ENCODE measurements at places on chromosomes 2 and 18. TPM values are rescaled to one million over a fixed set of nuclear protein-coding genes. Genes with fewer than 3 reads are reported as not detected.

DNA sequence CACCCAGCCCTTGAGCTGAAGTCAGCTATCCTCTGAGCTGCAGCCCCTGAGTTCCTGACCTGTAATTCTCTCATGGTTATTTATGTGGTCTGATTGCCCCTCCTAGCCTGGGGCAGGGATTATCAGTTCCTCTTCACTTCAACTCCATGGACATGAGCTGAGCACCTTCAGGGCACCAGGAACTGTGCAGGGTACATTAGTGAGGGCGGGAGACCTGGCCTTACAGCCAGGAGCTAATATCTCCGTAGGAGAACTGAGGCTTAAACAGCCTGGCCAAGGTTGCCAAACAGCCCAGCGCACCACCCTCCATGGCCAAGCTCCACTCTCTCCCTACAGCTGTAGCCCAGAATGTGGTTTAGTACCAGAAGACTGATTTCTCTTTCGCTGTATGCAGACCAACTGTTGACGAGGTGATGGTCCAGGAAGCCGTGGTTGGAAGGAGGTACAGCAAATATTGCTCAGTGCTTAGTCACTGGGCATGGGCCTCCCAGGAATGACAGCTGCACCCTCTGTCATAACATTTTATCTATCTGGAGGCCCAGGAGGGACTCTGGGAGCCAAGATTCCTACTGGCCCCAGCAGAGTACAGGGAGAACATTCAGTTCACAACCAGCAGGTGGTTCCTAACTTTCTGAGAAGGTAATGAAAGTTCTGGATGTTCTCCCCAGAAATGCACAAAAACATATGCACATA is 228.7 kb upstream of the SIX2 start:
- no peaks in the 10 kb centered on the region for H3K4me1 ChIP-seq
- no peak overlapping the region for H3K27ac ChIP-seq
- no peaks in the 10 kb centered on the region for H3K36me3 ChIP-seq
- H3K4me3 ChIP-seq: no peak overlapping the region

ARHGAP15 gene
- total RNA-seq: 137 TPM

- DNase-seq: no peak
- peak overlapping the region; percentile 12 for H3K27ac ChIP-seq
- H3K4me3 ChIP-seq: no peak overlapping the region
- no peaks in the 10 kb centered on the region for H3K4me1 ChIP-seq
- H3K27me3 ChIP-seq: no peaks in the 10 kb centered on the region
Measured at GRCh38 chr2:102294802-102295489, 16.4 kb upstream of the IL1RL1 start.

GRCh38 chr18:54260396-54261072 is 8.8 kb upstream of the POLI start:
- H3K27ac ChIP-seq: peak overlapping the region; percentile 78
- peaks cover 60% of the 10 kb centered on the region for H3K4me1 ChIP-seq
- no peak for DNase-seq
- no peaks in the 10 kb centered on the region for H3K36me3 ChIP-seq

DNA sequence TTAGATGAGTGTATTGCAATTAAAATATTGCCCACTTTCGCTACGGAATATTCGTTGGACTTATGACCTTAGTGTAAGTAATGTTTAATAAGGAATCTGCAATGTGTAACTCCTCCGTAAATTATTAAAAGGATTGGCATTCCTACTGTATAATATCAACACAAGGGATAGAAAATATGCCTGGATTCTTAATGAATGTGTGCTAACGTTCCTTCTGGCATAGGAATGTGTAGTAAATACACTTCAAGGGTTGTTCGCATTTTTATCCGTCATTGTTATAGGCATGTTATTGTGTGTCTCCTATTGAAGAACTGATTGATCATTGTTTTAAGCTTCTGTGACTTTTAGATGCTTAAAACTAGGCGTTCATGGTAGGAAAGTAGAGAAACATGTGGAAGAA is 134.5 kb downstream of the NEDD4L start:
- no peak for DNase-seq
- H3K27ac ChIP-seq: no peak overlapping the region
- H3K4me3 ChIP-seq: no peak overlapping the region
- no peaks in the 10 kb centered on the region for H3K27me3 ChIP-seq
- H3K36me3 ChIP-seq: no peaks in the 10 kb centered on the region

REV1 gene
- 49.0 TPM for total RNA-seq

GRCh38 chr2:174465327-174465726 is 21.5 kb downstream of the GPR155 start:
- no peak for DNase-seq
- H3K4me1 ChIP-seq: no peaks in the 10 kb centered on the region
- H3K27me3 ChIP-seq: no peaks in the 10 kb centered on the region
- H3K4me3 ChIP-seq: no peak overlapping the region
- H3K27ac ChIP-seq: no peak overlapping the region
- no peaks in the 10 kb centered on the region for H3K36me3 ChIP-seq

GRCh38 chr18:25604196-25604893 is 252.4 kb upstream of the ZNF521 start:
- H3K4me3 ChIP-seq: no peak overlapping the region
- no peaks in the 10 kb centered on the region for H3K36me3 ChIP-seq
- no peaks in the 10 kb centered on the region for H3K4me1 ChIP-seq
- H3K27ac ChIP-seq: no peak overlapping the region
- DNase-seq: no peak

DNA sequence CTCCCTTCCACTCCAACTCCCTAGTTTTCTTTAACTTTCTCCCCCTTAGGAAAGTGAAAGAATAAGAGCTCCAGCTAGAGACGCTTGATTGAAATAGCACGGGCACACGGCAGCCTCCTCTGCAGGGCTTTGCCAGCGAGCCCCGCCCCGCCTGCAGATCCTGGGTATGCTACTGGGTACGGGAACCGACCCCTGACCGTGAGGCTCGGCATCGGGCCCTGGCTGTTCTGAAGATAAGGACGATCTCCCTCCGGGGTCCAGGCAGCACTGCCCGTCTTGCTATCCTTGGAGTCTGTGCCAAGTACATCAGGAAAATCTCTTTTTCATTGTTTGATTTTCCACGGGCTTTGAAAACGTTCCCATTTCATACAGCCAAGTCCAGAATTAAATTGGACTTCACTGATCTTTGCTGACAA is 284.5 kb downstream of the MTX2 start:
- peaks cover 55% of the 10 kb centered on the region for H3K27me3 ChIP-seq
- H3K27ac ChIP-seq: peak overlapping the region; percentile 80
- no peaks in the 10 kb centered on the region for H3K36me3 ChIP-seq
